Psoas muscle (tissue), 8 donors: ENCODE measurements at places on chromosomes 16 and 17. TPM values are rescaled to one million over a fixed set of nuclear protein-coding genes. Genes with fewer than 3 reads are reported as not detected.

DNA sequence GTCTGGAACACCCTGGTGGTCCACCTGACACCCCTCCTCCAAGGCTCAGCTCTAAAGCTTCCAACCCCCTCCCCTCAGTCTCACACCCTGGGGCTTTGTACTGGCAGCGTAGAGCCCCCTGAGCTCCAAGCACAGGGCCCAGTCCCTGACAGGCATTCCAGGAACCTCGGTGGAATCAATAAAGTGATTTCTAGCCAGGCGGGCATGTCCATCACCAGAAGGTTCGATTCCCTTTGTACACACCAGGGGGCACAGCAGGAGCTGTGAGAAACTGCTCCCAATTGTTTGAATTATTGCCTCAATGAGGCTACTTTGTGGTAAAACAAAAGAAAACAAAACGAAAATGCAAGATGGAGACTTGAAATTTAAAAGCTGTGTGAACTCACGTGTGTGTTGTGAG lies 51.8 kb downstream of the SMPD3 start:
- DNase-seq: no peak

DNA sequence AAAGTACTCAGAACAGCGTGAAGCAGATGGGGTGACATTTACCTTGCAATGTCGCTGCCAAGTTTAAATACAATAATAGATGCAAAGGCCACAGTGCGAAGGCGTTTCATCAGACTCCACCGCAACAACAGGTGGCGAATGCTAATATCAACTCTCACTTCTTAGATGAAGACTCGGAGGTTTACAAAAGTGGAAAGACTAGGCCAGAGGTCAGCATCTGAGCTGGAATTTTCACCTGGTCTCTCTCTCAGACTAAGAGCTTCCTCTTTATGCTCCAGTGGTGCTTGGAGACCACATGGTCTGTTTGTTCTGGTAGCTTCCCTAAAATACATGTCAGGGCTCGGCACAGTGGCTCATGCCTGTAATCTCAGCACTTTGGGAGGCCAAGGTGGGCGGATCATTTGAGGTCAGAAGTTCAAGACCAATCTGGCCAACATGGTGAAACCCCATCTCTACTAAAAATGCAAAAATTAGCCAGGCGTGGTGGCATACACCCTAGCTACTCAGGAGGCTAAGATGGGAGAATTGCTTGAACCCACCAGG lies 169.1 kb downstream of the XYLT1 start:
- no peak for DNase-seq

GRCh38 chr17:42266918-42267766 lies 9.0 kb downstream of the STAT5B start:
- DNase-seq: no peak

DNA sequence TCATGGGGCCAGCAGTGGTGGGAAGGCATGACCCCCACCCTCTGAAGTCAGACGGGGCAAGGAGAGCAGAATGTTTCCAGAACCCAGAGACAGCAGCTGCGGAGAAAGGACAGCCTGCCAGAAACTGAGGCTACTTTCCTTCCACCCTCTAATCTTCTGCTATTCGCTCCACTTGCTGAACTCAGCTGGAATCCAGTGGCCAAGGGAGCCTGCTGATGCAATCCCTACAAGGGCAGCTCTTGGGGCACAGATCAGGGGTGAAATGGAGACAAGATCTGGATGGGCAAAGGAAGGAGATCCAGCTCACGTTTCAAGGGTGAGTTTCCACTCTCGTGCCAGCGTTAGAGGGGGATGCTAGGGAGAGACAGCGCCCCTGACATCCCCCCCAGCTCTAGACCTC lies 479.1 kb downstream of the SLC39A11 start:
- no peak for DNase-seq

DNA sequence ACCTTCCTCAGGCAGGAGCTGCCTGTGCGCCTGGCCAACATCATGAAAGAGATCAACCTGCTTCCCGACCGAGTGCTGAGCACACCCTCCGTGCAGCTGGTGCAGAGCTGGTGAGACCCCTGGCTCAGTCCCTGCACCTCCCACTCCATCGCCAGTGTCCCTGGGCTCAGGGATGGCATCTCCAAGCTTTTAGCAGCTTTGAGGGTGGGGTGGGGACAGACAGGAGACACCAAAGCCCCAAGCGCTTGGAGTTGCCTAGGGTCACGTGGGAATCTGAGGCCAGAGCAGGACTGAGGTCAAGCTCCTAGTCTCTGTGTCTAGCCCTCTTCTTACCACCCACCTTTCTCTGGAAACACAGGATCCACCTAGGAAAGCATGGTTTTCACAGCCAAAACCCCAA lies 2.3 kb downstream of the PDK2 start:
- DNase-seq: no peak

DNA sequence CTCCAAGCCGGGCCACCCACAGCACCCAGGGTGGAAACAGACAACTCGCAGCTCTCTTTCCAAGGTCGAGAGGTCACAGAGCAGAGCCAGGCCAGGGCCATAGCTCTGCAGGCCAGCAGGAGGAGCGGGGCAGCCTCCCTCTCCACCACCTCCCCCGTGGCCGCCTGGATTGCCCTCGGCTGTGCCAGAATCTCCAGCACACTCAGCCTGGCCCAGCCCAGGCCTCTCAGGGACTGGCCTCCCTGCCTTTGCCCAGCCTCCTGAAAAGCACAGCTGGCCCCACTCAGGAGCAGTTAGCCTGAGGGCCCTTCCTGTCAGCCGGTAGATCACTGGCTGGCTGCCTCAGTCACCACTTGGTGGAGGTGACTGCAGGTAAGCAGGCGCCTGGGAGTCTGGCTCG lies 85.8 kb upstream of the SEC14L1 start:
- no peak for DNase-seq

DNA sequence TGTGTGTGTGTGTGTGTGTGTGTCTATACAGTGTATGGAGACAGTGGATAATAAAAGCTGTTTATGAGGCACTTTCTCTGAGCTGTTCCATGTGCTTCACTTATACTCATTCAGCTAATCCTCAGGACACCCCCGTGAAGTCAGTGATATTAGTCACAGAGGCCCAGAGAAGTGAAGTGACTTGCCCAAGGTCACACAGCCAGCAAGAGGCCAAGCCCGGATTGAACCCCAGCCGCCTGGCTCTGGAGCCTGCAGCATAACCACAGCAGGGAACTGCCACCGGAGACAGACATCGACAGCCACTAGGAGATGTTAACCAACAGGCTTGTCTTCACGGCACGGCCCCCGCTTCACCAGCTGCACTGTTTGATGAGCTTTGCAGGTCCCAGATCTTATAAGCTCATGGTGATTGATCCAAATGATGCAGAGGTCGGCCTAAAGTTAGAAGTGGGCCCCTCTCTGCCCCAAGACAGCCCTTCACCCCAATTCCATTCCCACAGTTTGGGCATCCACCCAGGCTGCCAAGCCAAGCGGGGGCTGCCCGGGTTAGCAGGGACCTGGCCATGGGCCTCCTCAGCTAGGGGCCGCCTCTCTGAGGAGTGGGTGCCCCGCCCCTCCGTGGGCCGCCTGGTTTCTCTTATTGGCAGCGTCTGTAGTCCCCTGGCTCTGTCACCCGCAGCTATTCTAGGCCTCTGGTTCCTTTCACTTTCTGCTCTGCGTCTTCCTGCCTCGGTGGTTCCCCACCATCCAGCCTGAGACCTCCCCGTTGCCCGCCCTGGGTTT lies 30.9 kb downstream of the SOCS1 start:
- DNase-seq: peak; percentile 37

The TMEM204 gene
- 11.8 TPM for polyA plus RNA-seq

The G6PC1 gene
- not detected for polyA plus RNA-seq
